CMK (cell line): ENCODE measurements at places on chromosomes 13 and 19.

- DNase-seq = no peak
Observed at GRCh38 chr13:21483748-21484147, 24.6 kb upstream of the ZDHHC20 start.

GRCh38 chr19:1864480-1865171 is 1.2 kb upstream of the KLF16 start:
- DNase-seq = peak; percentile 86

- no peak for DNase-seq
Observed at GRCh38 chr19:46311444-46311843, 14.6 kb downstream of the HIF3A start.

DNA sequence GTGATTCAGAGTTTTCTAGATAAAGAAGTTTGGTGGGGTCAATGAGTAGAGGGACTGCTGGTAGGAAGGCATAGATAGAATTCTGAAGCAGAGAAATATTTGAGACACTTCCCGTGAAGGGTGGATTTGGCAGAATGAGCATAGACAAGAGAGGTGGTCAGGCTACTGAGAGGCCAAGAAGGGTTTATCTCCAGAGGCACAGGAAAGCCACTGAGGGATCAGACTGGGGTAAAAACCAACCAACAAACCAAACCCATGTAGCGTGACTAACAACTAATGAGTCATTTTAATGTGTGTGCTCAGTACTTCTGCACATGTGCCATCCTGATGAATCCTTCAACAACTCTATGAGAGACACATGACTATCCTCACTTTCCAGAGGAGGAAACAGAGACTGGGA is 60.0 kb upstream of the SERP2 start:
- no peak for DNase-seq

GRCh38 chr19:38004521-38005223 is 97.7 kb downstream of the SIPA1L3 start:
- peak; percentile 69 for DNase-seq

DNA sequence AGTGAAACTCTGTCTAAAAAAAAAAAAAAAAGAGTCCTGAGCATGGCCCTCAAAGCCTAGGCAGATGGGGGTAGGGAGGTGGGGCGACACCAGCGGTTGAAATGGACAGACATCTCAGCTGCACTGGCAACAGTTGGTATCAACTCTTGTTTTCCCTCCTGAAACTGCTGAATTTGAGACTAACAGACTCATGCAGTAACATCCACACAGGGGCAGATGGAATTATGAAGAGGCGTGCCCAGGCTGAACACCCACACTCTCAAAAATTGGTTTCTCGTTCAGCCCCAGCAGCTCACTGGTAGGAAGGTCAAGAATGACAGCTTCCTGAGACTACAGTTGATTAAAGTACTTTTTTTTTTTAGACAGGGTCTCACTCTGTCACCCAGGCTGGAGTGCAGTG is 24.1 kb downstream of the PBX4 start:
- DNase-seq = no peak

DNA sequence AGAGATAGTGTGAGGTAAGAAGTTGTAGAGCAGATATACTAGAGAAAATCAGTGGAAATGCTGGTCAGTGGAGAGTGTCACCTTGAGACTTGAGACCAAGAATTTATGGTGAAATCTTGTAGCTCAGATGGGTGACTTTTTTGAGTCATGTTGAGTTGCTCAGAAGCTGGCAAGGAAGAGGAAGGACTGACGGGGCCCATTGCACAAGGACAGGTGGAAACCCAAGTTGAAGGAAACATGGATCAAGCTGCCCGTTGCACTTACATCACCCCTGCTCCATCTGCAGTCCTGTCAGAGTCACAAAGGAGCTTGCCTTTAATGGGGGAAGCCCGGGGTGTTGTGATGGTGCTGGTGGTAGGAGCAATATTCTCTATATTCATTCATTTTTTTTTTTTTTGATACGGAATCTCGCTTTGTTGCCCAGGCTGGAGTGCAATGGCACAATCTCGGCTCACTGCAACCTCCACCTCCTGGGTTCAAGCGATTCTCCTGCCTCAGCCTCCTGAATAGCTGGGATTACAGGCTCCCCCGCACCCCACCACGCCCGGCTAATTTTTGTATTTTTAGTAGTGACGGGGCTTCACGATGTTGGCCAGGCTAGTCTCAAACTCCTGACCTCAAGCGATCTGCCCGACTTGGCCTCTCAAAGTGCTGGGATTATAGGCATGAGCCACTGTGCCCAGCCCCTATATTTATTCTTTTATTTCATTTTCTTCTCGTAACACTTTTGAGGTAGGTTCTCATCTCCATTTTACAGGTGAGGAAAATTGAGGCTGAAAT is 27.4 kb downstream of the UBAC2 start:
- no peak for DNase-seq

- no peak for DNase-seq
Observed at GRCh38 chr13:107518292-107518691, 697.0 kb downstream of the LIG4 start.

DNA sequence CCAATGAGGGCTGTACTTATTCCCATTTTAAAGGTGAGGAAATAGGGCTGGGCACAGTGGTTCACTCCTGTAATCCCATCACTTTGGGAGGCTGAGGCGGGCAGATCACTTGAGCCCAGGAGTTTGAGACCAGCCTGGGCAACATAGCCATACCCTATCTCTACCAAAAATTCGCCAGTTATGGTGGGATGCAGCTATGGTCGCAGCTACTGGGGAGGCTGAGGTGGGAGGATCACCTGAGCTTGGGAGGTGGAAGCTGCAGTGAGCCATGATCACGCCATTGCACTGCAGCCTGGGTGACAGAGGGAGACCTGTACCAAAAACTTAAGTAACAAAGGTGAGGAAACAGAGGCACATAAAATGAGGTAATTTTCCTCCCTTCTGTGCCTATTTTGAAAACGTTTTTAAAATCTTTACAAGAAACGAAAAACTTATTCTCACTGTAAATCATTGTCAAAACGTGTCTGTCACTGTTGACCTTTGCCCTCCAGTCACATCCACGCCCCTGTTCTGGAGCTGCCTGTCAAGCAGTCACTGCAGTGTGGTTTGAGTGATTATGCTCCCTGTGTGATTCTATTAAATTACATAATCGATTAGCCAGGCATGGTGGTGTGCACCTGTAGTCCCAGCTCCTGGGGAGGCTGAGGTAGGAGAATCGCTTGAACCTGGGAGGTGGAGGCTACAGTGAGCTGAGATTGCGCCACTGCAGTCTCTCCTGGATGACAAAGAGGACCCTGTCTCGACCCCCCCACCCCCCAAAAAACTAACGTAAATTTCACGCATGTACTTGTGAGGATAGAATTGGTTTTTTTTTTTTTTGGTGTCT is 12.5 kb downstream of the NOP53 start:
- no peak for DNase-seq

GRCh38 chr19:31505596-31505910 is 156.3 kb upstream of the TSHZ3 start:
- DNase-seq = no peak

- DNase-seq = no peak
Observed at GRCh38 chr13:36432106-36432544, at the start of gene CCNA1. CCNA1 (plus strand) TSS chr13:36432495; CDS start chr13:36433057, 562 bp downstream.

GRCh38 chr13:95492044-95492801 is 60.3 kb upstream of the CLDN10 start:
- DNase-seq = no peak

DNA sequence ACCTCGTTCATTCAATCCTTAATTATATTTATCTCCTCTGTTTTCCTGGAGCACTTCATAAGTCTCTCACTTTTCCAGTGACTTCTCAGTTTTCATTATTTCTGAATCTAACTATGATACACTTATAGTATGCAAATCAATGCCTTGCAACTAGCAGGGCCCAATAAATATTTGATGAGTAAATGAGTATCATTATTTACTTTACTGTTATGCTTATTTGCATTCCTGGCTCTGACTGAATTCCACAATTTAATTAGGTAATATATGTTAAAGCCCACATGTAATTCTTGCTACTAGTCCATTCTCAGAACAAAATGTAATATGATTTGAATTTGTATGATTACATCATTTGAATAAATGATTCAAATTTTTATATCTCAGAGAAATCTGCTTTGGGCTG is 1595.1 kb upstream of the MIR17HG start:
- DNase-seq = no peak

- DNase-seq = no peak
Observed at GRCh38 chr13:26061947-26062346, 10.1 kb upstream of the SHISA2 start.

DNA sequence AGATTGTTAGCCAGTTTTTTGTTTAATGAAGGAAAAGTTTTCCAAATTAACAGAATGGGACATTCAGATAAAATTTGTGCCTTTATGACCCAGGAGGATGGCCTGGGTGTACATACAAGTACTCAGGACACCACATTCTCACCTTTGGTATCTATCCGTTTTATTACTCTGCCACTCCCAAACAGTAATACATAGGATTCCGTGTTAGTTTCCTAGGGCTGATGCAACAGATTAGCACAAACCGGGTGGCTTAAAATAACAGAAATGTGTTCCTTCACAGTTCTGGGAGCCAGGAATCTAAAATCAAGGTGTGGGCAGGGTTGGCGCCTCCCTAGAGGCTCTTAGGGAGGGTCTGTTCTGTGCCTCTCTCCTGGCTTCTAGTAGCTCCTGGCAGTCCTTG is 129.9 kb downstream of the GGACT start:
- no peak for DNase-seq

- DNase-seq = no peak
Observed at GRCh38 chr13:39298951-39299350, 260.7 kb downstream of the NHLRC3 start.

GRCh38 chr13:46844431-46844830 is 47.5 kb upstream of the ESD start:
- DNase-seq = no peak

GRCh38 chr13:22883262-22883840 is 297.4 kb upstream of the SGCG start:
- DNase-seq = no peak

DNA sequence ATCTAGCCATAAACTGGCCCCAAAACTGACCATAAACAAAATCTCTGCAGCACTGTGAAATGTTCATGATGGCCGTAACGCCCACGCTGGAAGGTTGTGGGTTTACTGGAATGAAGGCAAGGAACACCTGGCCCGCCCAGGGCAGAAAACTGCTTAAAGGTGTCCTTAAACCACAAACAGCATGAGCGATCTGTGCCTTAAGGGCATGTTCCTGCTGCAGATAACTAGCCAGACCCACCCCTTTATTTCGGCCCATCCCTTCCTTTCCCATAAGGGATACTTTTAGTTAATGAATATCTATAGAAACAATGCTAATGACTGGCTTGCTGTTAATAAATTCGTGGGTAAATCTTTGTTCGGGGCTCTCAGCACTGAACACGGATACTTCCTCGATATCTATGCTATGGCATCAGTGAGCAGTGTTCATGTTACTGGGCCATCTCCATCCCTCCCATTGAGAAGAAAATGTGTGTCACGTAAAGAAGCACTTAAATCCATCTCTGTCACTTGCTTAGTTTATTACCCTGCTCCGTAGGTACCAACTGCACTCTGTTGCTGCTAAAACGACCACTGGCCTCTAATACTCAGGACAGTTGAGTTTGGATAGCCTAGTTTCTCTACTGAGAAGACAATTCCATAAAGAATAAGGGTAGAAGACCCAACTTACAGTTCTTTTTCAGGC is 5.3 kb downstream of the ATP7B start:
- DNase-seq = no peak

DNA sequence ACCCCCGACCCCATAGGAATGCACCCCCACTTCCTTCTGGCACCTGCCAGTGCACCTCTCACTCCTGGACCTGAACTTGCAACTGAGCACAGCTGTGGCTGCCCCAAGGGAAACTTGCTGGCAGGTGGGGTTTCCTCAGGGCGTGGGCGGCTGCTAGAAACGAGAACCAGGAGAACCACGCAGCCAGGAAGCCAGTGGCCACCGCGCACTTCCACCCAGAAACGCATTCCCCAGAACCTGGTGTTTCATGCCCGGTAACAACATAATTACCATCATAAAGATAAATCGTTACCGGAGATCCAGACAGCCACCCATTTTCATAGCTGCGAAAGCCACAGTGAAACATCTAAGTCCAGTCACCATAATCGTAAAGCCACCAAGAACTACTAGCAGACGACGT is 75.2 kb upstream of the C13orf46 start:
- DNase-seq = no peak

- no peak for DNase-seq
Observed at GRCh38 chr13:77994166-77994565, 75.5 kb upstream of the EDNRB start.

GRCh38 chr13:112131713-112132113 is 64.8 kb downstream of the SOX1 start:
- no peak for DNase-seq

GRCh38 chr13:40453351-40454021 is 213.0 kb downstream of the FOXO1 start:
- DNase-seq = no peak

- no peak for DNase-seq
Observed at GRCh38 chr13:67519356-67519755, 289.2 kb upstream of the PCDH9 start.

DNA sequence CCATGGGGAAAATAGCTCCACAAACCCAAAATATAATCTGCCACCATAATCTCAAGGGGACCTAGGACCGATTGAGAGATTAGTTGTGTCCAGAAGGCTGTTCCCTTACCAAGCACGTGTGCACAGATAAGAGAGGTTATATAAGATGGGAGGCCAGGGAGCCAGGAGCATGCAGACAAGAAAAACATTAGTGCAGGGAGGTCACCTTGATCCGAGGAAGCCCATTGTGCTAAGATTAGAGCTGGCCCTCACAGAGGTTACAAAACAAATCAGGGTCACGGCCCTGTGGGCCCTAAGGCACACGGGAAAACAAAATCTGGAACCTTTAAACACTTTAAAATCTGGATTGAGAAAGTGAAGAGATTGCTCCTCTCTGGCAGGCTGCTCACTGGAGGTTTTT is 37.7 kb downstream of the RGCC start:
- DNase-seq = no peak

GRCh38 chr13:27924529-27925141 is 4.8 kb downstream of the PDX1 start:
- no peak for DNase-seq

- no peak for DNase-seq
Observed at GRCh38 chr19:47626238-47626637, 17.3 kb downstream of the BICRA start.

DNA sequence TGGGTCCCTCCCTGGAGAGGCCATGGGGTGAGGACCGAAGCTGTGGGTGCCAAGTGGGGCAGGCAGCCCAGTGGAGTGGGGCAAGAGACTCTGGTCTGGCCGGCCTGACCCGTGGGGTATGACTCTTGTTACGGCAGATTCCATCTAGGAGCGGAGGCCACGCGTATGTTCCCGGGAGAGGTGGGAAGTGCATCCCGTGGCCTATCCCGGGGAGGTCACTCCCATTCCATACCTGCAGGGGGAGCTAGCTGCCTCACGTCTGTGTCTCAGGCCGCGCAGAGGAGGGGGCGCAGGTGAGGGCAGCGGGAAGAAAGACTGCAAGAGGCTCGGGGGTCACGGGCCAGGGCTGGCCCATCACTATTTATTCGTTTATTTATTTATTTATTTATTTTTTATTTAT is 4.9 kb downstream of the CSNK1G2 start:
- DNase-seq = no peak
